ENCODE measurements at places on chromosomes 3 and 15. TPM values are rescaled to one million over a fixed set of nuclear protein-coding genes. Genes with fewer than 3 reads are reported as not detected.

DNA sequence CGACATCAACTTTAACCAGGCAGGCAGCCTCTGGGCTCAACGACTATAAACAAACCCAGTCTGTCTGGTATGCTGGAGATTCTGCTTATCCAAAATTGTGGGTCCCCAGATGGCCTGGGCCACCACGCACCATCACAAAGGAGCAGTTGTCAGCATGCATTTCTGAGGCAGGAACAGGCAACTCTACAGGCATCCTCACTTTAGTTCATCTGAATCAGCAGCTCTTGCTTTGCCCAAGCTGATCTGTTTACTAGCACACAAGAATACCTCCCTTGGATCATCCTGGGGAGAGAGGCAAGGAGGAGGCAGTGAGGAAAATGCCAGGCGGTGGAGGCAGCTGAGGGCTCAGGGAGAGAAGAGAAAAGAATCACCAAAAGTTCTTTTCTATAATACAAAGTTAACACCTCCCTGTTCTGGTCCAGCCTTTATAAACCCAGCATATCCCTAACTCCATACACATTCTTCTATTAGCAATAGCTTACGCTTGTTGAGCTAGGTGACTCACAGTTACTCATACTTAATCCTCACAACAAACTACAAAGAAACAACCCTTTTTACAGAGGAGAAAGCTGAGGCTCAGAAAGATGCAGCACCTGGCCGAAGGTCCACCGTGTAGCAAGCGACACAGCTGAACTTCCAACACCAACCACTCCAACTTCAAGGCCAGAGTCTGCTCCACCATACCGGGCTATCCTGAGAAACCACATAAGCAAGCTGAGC lies 33.6 kb downstream of the ZDHHC3 start:
- no peaks in the 10 kb centered on the region for H3K27me3 ChIP-seq
- no peak overlapping the region for H3K27ac ChIP-seq
- no peaks in the 10 kb centered on the region for H3K36me3 ChIP-seq

DNA sequence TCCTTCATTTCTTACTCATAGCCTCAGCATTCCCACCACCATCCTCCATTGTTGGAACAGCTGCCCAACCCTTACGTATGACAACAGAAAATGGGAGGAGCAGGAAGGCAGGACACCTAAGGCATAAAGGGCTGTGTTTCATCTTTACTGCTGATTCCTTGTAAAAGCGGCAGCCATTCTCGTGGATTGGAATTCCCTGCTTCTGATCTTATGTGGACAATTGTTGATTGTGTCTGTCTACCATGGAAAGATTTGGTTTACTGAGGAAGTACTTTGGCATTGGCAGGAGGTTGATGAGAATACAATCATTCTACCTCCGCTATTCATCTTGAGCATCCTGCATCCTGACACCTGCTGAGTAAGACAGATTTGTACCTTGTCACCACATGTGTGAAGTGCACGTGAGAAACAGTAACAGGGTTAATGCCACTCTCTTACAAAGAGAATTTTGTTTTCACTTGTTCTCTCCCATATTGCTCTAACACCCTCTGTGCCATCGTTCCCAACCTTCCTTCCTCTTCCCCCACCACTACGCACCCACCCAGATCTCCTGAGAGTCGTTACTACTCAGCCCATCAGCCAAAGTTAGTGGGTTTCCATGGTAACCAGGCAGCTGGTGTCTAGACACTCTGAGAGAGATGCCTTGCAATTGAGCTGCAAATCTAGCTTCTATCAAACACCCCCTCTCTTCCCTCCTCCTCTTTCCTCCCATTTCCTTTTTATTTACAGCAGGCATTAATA lies 75.7 kb downstream of the GAP43 start:
- H3K27ac ChIP-seq = no peak overlapping the region
- H3K27me3 ChIP-seq = no peaks in the 10 kb centered on the region
- no peak for DNase-seq
- H3K36me3 ChIP-seq = no peaks in the 10 kb centered on the region
- no peaks in the 10 kb centered on the region for H3K4me1 ChIP-seq
- no peak overlapping the region for H3K4me3 ChIP-seq

DNA sequence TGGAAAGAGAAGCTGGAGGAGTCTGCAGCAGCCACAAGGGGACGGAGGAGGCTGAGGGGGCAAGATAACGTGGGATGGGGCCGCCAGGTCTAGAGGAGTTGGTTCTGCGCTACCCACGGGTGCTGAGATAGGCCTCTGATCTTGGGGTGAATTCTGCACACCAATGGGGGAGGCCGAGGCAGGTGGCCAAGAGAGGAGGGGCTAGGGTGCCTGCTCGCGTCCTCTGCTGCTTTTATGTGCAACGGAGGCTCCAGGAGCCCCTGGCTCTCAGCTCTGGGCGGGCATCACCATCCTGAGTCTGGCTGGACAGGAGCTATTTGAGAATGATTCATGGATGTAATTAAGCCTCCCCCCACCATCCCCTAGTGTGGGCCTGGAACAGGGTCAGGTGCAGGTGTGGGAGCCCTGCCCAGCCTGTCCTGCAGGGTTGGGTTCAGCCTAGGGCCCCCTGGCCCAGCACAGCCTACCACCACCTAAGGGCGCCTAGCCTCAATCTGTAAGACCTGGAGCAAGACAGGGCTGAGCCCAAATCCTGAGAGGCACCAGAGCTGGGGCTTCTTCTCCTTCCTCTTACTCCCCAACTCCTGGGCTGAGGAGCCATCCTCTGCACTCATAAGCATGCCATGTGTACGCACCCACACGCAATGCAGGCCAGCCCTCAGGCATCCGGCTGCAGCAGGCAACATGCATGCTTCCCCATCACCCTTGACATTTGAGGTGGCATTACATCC lies 32.3 kb upstream of the SEMA3F start:
- DNase-seq = no peak
- H3K36me3 ChIP-seq = peaks cover 28% of the 10 kb centered on the region
- peaks cover 3% of the 10 kb centered on the region for H3K4me1 ChIP-seq
- H3K4me3 ChIP-seq = no peak overlapping the region
- H3K27me3 ChIP-seq = no peaks in the 10 kb centered on the region

DNA sequence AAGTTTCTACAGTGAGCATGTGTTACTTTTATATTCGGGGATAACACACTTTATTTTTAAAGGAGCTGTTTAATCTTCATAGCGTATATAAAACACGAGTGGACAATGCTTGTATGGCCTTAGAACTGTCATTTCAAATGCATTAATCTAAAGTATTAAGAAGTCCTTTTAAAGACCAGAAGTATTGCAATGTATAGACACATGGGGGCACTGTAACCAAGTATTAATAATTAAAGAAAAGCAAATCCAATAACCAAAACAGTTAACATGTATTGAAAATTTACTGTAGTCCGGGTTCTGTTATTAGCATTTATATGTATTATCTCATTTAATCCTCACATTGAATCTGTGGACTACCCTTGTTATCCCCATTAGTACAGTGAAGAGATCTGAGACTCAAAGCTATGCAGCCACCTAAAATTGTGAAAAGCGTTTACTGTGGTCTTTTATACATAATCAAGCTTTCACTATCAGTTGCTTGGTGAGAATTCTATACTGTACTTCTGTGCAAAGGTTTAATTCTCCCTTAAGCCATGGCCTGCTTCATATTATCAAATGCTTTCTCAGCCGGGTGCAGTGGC lies 10.1 kb downstream of the ARL14 start:
- H3K27me3 ChIP-seq = no peaks in the 10 kb centered on the region
- no peak for DNase-seq
- H3K4me3 ChIP-seq = no peak overlapping the region
- H3K27ac ChIP-seq = no peak overlapping the region
- no peaks in the 10 kb centered on the region for H3K4me1 ChIP-seq

DNA sequence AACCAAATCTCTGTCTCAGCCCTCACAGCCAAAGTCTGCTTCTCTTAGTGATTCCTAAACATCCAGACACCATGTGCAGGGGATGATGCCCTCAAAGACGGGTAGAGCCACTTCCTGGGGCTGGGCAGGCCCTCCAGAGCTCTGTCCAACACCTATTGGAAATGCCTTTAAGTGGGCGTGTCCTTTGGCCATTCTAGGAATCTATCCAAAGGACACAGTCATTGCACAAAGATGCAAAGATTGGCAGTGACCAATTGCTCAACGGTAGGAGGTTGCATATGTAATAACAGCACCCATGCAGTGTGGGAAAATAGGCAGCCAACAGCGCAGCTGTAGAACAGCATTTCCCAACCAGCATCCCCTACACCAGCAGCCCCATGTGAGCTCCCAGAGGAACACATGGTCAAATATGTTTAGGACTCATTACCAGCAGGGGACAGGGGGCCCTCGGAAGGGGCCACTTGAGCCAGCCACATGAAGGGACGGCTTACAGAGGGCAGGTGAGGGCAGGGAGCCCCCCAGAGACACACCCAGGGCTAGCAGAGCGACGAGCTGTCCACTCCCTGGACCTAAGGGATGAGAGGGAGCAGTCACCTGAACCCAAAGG lies 142.8 kb upstream of the IQSEC1 start:
- H3K36me3 ChIP-seq = no peaks in the 10 kb centered on the region
- H3K4me1 ChIP-seq = peaks cover 4% of the 10 kb centered on the region
- DNase-seq = no peak
- H3K27ac ChIP-seq = no peak overlapping the region
- no peaks in the 10 kb centered on the region for H3K27me3 ChIP-seq

- H3K4me1 ChIP-seq = no peaks in the 10 kb centered on the region
- H3K36me3 ChIP-seq = no peaks in the 10 kb centered on the region
- H3K27ac ChIP-seq = peak overlapping the region; percentile 10
- no peak overlapping the region for H3K4me3 ChIP-seq
Measured at GRCh38 chr15:84804005-84804900, 12.9 kb upstream of the ALPK3 start.

GRCh38 chr15:50979041-50979440 lies 70.6 kb downstream of the AP4E1 start:
- no peak for DNase-seq
- no peak overlapping the region for H3K4me3 ChIP-seq
- H3K27me3 ChIP-seq = no peaks in the 10 kb centered on the region
- peaks cover 7% of the 10 kb centered on the region for H3K4me1 ChIP-seq
- H3K36me3 ChIP-seq = peaks cover 16% of the 10 kb centered on the region

GRCh38 chr15:80629355-80629754 lies 65.8 kb upstream of the ABHD17C start:
- H3K4me3 ChIP-seq = no peak overlapping the region
- H3K4me1 ChIP-seq = no peaks in the 10 kb centered on the region
- no peak overlapping the region for H3K27ac ChIP-seq
- DNase-seq = no peak

The IQCF5 gene
- total RNA-seq = not detected

The CX3CR1 gene
- 0.25 TPM for total RNA-seq

The ARHGEF26 gene
- total RNA-seq = 1.7 TPM
